Thoracic aorta (tissue), 2 donors: ENCODE measurements at places on chromosomes 7 and 10. TPM values are rescaled to one million over a fixed set of nuclear protein-coding genes. Genes with fewer than 3 reads are reported as not detected.

DNA sequence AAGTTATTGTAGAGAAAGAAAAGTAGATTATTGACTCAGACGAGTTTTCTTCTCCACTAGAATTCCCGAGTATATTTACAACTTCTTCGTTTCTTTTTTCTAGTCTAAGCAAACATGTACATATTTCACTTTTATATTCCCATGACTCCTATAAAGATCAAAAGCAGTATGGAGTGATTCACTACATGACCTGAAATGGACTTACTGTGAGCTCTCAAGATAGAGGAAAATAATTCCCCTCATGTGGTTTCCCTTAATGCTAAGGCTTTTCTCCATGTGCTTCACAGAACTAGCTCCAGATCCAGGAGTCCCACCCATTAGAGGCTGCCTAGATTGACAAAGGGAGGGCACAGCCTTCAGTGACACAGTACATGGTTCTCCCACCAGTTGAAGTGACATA is 823.1 kb upstream of the LRRTM3 start:
- H3K36me3 ChIP-seq, result no peaks in the 10 kb centered on the region
- H3K27me3 ChIP-seq, result no peaks in the 10 kb centered on the region
- H3K4me3 ChIP-seq, result no peak overlapping the region
- no peak overlapping the region for H3K27ac ChIP-seq

- peaks cover 27% of the 10 kb centered on the region for H3K4me1 ChIP-seq
- no peak for DNase-seq
- H3K27ac ChIP-seq, result peak overlapping the region; percentile 59
Measured at GRCh38 chr10:24448351-24448999, 239.5 kb downstream of the KIAA1217 start.

DNA sequence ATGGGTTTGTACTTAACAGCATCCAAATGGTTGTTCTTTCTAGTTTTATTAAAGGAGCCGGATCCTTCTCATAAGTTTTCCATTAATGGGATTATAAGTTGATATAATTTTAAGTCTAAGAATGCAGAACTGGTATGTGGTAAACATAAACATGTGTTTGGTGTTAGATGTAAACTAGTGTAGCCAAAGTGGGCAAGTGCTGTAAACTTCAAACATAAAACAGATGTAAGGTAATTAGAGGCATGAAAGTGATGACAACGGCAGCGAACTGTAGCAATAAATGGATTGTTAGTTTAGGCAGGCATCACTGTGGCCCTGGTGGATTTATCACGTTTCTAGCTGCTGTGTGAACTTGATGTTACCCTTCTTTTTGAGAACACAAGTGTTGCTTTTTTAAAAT is 37.9 kb downstream of the BAMBI start:
- peaks cover 35% of the 10 kb centered on the region for H3K4me1 ChIP-seq
- H3K36me3 ChIP-seq, result no peaks in the 10 kb centered on the region
- no peaks in the 10 kb centered on the region for H3K27me3 ChIP-seq
- no peak for DNase-seq
- no peak overlapping the region for H3K27ac ChIP-seq
- H3K4me3 ChIP-seq, result peak overlapping the region; percentile 52

DNA sequence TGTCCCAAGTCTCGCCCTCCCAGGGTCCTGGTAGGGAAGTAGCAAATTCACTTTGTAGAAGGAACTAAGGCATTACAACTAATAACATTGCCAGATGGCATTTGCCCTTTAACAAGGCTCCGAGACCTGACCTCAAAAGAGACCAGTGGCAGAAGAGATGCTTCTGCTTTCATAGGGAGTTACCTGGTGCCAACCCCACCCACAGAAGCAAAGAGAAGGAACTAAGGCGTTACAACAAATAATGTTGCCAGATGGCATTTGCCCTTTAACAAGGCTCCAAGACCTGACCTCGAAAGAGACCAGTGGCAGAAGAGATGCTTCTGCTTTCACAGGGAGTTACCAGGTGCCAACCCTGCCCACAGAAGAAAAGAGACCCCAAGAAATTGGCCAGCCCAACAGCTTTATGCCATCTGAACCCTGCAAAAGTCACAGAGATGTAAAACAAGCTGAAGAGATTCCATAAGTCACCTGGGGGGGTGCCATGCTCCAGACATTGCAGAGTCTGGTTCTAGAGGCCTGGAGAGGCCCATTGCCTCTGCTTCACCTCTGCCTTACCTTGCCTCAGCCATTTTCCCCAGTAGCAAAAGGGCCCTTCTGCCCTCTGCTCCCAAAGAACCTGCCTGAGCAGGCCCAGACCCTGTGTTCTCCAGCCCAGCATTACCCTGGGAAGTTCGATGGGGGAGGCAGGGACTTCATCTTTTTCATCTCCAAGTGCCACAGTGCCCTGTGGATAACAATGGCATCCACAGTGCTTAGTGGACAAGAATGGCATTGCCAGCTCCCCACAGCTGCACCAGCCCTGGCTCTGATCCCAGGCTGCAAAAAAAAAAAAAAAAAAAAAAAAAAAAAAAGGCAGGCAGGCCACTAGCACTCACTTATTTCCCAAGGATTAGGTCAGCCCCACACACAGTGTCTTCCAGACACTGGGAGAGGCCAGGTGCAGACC is 179.5 kb upstream of the PLXNA4 start:
- no peaks in the 10 kb centered on the region for H3K4me1 ChIP-seq
- no peaks in the 10 kb centered on the region for H3K27me3 ChIP-seq
- H3K36me3 ChIP-seq, result no peaks in the 10 kb centered on the region

- H3K27me3 ChIP-seq, result no peaks in the 10 kb centered on the region
- DNase-seq, result no peak
- H3K4me1 ChIP-seq, result peaks cover 17% of the 10 kb centered on the region
- peak overlapping the region; percentile 61 for H3K27ac ChIP-seq
- peak overlapping the region; percentile 19 for H3K4me3 ChIP-seq
Measured at GRCh38 chr10:18157881-18158280, 17.7 kb downstream of the CACNB2 start.

DNA sequence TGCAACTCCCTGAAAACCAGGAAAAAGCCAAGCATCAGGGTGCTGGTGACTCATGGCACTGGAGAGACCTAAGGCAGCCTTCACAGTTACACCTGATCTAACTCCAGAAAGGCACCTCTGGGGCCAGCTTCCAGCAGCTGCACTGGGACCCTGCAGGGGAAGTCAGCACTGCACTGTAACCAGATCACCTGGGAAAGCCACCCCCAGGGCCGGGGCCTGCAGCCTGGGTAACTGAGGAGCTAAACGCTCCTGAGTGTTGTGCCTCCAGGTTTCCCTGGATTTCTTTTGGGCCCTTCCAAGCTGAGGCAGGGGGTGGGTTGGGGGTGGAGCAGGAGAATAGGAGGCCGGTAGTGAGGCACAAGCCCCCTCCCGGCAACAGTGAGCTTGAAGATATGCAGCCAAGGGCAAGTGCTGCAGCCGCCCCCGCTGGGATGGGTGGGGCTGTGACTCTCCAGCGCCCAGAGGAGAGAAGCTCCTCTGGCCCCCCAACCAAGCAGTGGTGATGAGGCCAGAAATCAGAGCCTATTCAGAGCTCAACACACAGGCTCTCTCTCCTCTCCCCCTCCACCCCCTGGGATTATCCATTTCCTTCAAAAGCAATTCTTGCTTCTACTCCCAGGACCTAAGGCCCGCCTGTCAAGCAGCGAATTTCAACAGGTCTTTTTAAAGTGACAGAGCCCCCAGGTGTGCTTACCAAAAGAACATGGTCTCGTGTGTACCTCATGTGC is 2.6 kb downstream of the CXCL12 start:
- H3K4me1 ChIP-seq, result peaks cover 31% of the 10 kb centered on the region
- H3K27me3 ChIP-seq, result no peaks in the 10 kb centered on the region
- H3K36me3 ChIP-seq, result no peaks in the 10 kb centered on the region
- peak overlapping the region; percentile 79 for H3K4me3 ChIP-seq
- no peak overlapping the region for H3K27ac ChIP-seq
- no peak for DNase-seq

DNA sequence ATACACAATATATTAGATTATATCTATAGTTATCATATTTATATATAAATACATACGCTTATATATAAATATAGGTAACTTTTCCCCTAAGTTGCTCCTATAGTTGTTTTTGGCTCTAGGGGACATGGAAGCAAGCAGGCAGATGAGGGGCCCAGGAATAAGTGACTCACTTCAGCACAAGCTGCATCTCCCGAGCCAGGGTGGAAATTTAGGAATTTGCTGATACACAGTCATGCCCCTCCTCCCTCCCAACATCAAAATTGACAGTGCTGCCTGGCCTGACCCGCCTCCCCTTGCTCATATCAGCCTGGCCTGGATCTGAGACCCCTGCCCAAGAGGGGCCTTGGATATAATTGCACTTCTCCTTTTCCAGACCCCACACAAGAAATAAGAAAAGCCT is 33.8 kb downstream of the MKI67 start:
- H3K36me3 ChIP-seq, result no peaks in the 10 kb centered on the region
- no peak for DNase-seq
- no peaks in the 10 kb centered on the region for H3K27me3 ChIP-seq
- no peak overlapping the region for H3K4me3 ChIP-seq

DNA sequence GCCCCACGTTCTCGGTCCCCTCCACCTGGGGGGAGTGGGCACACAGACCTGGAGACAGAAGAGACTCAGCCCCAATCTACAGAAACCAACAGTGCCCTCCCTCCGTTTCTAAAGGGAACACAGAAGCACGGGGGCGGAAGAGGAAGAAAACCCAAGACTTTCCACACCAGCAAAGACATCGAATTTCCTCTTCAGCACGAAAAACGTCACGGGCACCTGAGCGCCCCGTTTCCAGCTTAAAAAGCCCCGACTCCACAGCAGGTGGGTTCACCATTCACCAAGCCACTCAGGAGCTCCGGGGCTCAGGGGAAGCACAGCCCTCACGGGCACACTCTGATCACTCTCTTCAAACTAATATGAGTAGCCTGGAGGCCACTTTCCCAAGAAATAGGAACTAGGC is 19.6 kb downstream of the NUDT1 start:
- DNase-seq, result no peak
- no peak overlapping the region for H3K4me3 ChIP-seq
- no peaks in the 10 kb centered on the region for H3K4me1 ChIP-seq
- H3K27me3 ChIP-seq, result no peaks in the 10 kb centered on the region

- H3K27ac ChIP-seq, result no peak overlapping the region
- H3K4me1 ChIP-seq, result no peaks in the 10 kb centered on the region
- DNase-seq, result no peak
- no peaks in the 10 kb centered on the region for H3K36me3 ChIP-seq
- H3K27me3 ChIP-seq, result no peaks in the 10 kb centered on the region
- H3K4me3 ChIP-seq, result no peak overlapping the region
Measured at GRCh38 chr10:111516144-111516543, 439.3 kb downstream of the ADRA2A start.

GRCh38 chr10:90007226-90007625 is 305.8 kb downstream of the KIF20B start:
- no peak overlapping the region for H3K4me3 ChIP-seq
- H3K27ac ChIP-seq, result no peak overlapping the region
- no peaks in the 10 kb centered on the region for H3K4me1 ChIP-seq
- no peak for DNase-seq

DNA sequence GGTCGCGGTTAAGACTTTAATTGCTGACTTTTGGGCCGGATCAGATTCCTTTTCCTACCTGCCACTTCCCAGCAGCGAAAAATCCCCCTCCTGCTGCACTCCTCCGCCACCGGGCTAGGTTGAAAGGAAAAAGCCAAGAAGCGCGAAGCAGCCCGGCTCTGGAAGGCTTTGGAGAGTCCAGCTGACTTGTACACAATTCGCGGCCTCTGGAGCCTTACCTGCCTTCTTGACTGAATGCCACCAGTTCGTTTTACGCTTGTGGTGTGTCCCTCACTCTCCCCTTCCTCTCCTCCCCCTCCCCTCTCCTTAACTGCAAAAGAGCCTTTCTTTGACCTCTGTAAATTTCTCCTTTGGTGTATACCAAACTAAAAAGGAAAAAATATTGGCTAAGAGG is 2.7 kb upstream of the FEZF1 start:
- no peak overlapping the region for H3K27ac ChIP-seq
- DNase-seq, result no peak
- no peak overlapping the region for H3K4me3 ChIP-seq
- H3K36me3 ChIP-seq, result no peaks in the 10 kb centered on the region
- peaks cover 48% of the 10 kb centered on the region for H3K4me1 ChIP-seq

- no peak for DNase-seq
- no peaks in the 10 kb centered on the region for H3K36me3 ChIP-seq
- peaks cover 4% of the 10 kb centered on the region for H3K4me1 ChIP-seq
- H3K4me3 ChIP-seq, result peak overlapping the region; percentile 67
- no peak overlapping the region for H3K27ac ChIP-seq
- no peaks in the 10 kb centered on the region for H3K27me3 ChIP-seq
Measured at GRCh38 chr7:51315393-51316261, 982 bp downstream of the COBL start.

DNA sequence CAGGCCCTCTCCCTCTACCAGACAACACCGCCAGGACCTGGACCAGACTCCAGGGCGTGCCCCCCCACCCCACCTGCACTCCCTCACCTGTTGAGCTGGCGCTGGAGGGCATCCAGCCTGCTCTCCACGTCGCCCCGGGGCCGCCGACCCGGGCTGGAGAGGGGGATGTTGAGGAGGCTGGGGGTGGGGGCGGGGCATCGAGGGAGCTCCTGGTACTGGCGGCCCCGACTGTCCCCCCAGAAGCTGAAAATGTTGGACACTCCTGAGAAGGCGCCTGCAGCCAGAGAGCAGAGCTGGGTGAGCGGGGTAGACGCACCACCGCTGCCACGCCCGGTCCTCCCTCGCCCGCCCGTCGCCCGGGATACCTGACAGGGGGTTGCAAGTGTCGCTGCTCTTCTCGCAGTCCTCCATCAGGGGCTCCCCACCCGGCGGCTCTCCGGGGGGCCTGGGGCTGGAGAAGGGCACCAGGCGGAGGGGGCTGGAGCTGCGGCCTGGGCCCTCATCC is 30.8 kb downstream of the KCNH2 start:
- H3K4me3 ChIP-seq, result no peak overlapping the region
- no peak overlapping the region for H3K27ac ChIP-seq
- no peaks in the 10 kb centered on the region for H3K4me1 ChIP-seq
- DNase-seq, result no peak
- no peaks in the 10 kb centered on the region for H3K36me3 ChIP-seq
- H3K27me3 ChIP-seq, result no peaks in the 10 kb centered on the region

DNA sequence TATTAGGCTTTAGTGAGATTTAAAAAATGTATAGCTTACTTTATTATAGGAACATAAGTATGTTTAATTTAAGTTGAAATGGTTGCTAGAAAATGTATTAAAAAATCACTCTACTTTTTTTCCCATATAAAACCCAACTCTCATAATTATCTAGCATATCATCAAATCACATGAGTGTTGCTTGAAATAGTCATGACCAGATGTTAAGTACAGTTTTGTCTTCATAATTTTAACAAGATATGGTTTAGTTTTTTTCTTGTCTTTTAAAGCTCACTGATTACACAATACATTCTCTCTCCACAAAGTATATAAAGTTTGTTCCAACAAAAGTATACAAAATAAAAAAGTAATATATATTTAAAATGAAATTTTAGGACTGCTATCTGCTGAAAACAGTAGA is 82.8 kb downstream of the HGF start:
- H3K27ac ChIP-seq, result no peak overlapping the region
- DNase-seq, result no peak
- no peaks in the 10 kb centered on the region for H3K36me3 ChIP-seq
- H3K27me3 ChIP-seq, result no peaks in the 10 kb centered on the region

- no peak overlapping the region for H3K27ac ChIP-seq
- no peak overlapping the region for H3K4me3 ChIP-seq
- no peaks in the 10 kb centered on the region for H3K4me1 ChIP-seq
- H3K27me3 ChIP-seq, result no peaks in the 10 kb centered on the region
- H3K36me3 ChIP-seq, result no peaks in the 10 kb centered on the region
Measured at GRCh38 chr10:6721964-6722615, 142.0 kb upstream of the PRKCQ start.

The FFAR4 gene
- total RNA-seq, result not detected

The CREB3L2 gene
- 96.7 TPM for total RNA-seq

The MMD2 gene
- not detected for total RNA-seq

The PVRIG gene
- not detected for total RNA-seq

The ELFN1 gene
- total RNA-seq, result 0.85 TPM

The MSS51 gene
- total RNA-seq, result 2.6 TPM

The SSC4D gene
- total RNA-seq, result 3.2 TPM

The ABCB4 gene
- 8.7 TPM for total RNA-seq

The CLRN3 gene
- total RNA-seq, result not detected
